Activated naive CD8-positive, alpha-beta T cell treated with anti-CD3 and anti-CD28 coated beads for 36 hours (primary cell): ENCODE measurements at places on chromosomes 1 and 21. TPM values are rescaled to one million over a fixed set of nuclear protein-coding genes. Genes with fewer than 3 reads are reported as not detected.

DNA sequence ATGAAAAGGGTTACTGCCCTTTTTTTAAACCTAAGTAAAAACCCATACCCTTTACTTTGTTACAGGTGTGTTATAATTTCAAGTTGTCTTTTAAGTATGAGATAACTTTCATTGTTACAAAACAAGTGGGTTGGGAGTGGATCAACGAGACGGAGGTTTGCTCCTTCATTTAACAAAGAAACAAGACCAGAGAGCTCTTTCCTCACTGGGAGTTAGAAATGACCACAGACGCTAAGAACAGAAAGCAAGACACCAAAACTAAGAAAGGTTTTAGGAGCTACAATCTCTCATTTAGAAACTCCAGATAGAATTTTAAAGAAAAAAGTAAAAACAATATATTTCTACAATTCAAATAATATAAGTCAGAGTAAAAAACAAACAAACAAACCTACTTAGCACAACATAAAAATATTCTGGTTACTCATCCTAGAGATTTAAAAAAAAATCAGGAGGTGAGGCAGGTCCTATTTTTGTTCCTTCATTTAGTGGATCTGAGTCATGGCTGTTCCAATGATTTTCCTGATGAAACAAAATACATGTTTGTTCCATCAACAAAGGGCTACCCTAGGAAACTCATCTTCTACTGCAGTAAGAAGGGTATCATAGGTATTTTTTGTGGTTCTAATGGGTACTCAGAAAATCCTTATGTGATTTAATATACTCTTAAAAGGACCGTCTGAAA is 33.0 kb downstream of the APP start:
- no peak overlapping the region for H3K4me3 ChIP-seq
- DNase-seq = no peak
- H3K36me3 ChIP-seq = peaks cover 6% of the 10 kb centered on the region
- no peak overlapping the region for H3K27ac ChIP-seq

DNA sequence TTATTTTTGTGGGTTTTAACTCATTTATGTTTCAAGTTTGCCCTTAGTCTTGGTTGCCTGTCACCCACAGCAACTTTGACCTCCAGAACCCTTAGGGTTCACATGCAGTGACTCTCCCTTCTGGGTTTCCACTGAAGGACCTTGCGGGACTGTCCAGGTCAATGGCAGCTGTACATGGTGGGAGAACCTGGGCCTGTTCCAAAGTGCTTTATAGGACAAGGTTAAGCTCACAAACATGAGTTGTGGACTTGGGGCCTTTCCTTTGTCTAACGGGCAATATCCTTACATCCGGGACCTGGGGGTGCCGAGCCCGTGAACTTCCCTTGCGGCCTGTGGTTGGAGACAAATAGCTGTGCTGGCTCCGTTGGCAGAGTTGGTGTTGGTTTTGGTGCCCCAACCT is 77.8 kb downstream of the CD58 start:
- peaks cover 8% of the 10 kb centered on the region for H3K4me1 ChIP-seq
- H3K27ac ChIP-seq = no peak overlapping the region
- H3K36me3 ChIP-seq = no peaks in the 10 kb centered on the region

The AMPD1 gene
- not detected for total RNA-seq

GRCh38 chr1:154752273-154753030 is 117.6 kb downstream of the KCNN3 start:
- H3K4me1 ChIP-seq = peaks cover 62% of the 10 kb centered on the region
- H3K36me3 ChIP-seq = peaks cover 1% of the 10 kb centered on the region
- no peak for DNase-seq
- H3K27me3 ChIP-seq = no peaks in the 10 kb centered on the region
- H3K27ac ChIP-seq = peak overlapping the region; percentile 84

GRCh38 chr1:108557296-108557695 is 2.6 kb upstream of the EEIG2 start:
- no peak for DNase-seq
- H3K27ac ChIP-seq = no peak overlapping the region
- H3K4me3 ChIP-seq = no peak overlapping the region
- H3K27me3 ChIP-seq = no peaks in the 10 kb centered on the region
- no peaks in the 10 kb centered on the region for H3K36me3 ChIP-seq
- H3K4me1 ChIP-seq = peaks cover 18% of the 10 kb centered on the region

The FNDC10 gene
- 3.3 TPM for total RNA-seq

The AHCYL1 gene
- total RNA-seq = 68.6 TPM

DNA sequence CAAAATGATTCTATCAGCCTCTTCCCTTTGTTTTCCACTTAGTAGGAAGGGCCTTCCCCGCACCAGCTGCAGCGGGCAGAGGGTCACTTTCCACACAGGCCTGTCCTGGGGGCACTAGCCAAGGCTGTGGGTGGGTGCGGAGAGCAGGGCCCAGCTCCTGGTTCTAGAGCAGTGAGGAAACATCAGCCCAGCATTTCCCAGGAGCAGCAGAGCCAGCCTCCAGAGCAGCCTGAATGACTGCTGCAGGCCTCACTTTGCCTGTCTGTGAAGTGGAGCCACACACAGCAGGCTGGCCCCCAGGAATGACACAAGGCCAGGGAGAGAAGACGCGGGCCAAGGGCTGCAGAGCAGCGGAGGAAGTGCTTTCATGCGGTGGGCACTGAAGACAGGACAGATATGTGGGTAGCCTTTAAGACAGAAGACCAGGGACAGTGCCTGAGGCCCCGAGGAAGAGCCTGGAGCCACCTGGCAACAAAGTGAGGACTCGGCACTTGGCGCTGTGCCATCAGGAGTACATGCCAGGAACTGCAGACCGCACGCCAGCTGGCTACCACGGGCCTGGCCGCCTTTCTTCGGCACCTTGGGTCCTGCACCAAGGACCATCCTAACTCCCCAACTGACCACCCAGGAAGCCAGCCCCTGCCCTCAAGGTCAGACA is 42.0 kb downstream of the ACOT7 start:
- DNase-seq = no peak
- no peak overlapping the region for H3K4me3 ChIP-seq
- H3K36me3 ChIP-seq = peaks cover 2% of the 10 kb centered on the region
- no peaks in the 10 kb centered on the region for H3K27me3 ChIP-seq
- no peak overlapping the region for H3K27ac ChIP-seq

The ITLN2 gene
- not detected for total RNA-seq

The CA6 gene
- 12.3 TPM for total RNA-seq

The RPTN gene
- not detected for total RNA-seq

The OR2T35 gene
- not detected for total RNA-seq

GRCh38 chr1:9265968-9266367 is 26.7 kb upstream of the SPSB1 start:
- no peak overlapping the region for H3K4me3 ChIP-seq
- H3K27ac ChIP-seq = no peak overlapping the region
- H3K36me3 ChIP-seq = peaks cover under 1% of the 10 kb centered on the region
- H3K27me3 ChIP-seq = no peaks in the 10 kb centered on the region
